ENCODE measurements at places on chromosomes 12 and 14. TPM values are rescaled to one million over a fixed set of nuclear protein-coding genes. Genes with fewer than 3 reads are reported as not detected.

Gene ST8SIA1
- 2.8 TPM for polyA plus RNA-seq

- no peak for DNase-seq
Observed at GRCh38 chr12:108732489-108733229, 1.3 kb upstream of the CORO1C start.

DNA sequence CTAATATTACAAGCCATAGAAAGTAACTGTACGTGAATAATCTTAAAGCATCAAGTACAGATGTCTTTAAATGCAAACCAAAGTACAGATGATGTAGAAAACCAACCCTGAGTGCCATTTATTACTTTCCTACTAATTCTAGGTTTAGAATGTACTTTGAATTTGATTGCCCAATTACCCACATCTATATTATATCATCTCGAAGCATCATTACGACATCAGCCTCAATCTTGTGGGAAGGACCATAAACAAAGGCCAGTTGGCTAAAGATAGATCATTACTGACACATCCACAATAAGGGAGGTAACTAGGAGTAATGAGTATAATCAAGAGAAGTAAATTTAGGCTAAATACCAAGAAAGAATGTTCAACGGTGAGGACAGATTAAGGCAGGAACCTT, 478.9 kb downstream of the BCAT1 start:
- no peak for DNase-seq

GRCh38 chr12:39440781-39441180, 2.1 kb downstream of the KIF21A start:
- DNase-seq = no peak

Data from kidney (tissue), 22 donors.